ENCODE measurements at places on chromosomes 5 and 9.

DNA sequence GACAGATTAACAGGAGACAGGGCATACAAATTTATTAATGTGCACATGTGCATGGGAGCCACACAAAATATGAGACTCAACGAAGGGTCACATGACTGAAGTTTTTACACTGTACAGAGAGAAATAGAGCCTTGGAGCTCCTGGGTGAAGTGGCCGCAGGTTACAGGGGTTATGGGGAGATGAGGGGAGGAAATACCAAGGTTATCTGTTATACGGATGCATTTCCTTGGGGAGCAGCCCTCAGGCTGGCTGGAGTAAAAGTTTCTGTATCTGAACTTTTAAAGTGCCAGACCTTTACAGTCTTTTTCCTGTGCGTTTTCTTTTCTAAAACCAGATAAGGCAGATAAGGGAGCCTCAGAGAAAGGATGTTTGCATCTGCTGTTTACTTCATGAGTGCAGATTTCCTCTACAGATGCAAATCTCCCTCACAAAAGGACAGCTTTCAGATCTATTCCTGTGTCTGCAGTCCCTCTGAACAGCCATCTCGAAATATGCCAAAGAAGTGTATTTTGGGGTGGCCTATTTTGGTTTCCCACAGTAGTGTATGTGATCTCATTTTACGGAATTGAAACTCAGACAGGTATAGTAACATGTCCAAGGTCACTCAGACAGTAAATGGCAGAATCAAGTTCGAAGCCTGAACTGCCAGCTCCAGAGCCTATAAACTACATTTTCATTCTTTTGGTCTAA is 139.3 kb upstream of the FBXL17 start:
- DNase-seq, result no peak

DNA sequence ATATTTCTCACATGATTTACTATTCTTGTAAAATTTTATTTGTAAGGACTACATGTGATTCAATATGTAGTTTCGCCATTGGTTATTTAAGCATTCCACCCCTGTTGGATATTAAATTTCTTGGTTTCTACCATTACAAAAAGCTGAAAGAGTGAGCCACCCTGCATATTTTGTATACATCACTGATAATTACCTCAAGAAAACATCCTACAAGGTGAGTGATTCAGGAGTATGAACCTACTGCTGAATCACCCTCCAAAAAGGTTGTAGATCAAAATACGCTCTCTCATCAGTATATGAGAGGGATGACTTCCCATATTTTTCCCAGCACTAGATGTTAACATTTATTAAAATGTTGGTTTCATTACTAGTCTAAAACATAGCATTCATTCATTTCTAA is 454.3 kb upstream of the WWC1 start:
- no peak for DNase-seq

DNA sequence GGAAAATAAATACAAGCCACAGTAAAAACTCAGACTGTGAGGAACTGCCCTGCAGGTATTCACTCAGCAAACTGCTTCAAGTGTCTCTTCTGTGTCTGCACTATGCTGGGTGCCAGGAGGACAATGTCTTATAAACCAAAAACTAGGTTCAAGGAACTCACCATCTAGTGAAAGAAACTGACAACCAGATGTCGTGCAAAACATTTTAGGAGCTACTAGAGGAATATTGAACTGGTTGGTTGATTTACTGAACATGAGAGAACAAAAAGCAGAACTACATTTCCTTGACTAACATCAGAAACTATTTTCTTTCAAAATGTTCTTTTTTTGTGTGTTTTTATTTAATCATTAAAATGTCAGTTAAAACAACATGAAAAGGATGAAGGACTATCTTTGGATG is 35.2 kb downstream of the ZNF366 start:
- DNase-seq, result no peak

- no peak for DNase-seq
Observed at GRCh38 chr5:11426442-11426841, 477.8 kb downstream of the CTNND2 start.

- no peak for DNase-seq
Observed at GRCh38 chr5:115720888-115721287, 95.1 kb upstream of the TMED7 start.

DNA sequence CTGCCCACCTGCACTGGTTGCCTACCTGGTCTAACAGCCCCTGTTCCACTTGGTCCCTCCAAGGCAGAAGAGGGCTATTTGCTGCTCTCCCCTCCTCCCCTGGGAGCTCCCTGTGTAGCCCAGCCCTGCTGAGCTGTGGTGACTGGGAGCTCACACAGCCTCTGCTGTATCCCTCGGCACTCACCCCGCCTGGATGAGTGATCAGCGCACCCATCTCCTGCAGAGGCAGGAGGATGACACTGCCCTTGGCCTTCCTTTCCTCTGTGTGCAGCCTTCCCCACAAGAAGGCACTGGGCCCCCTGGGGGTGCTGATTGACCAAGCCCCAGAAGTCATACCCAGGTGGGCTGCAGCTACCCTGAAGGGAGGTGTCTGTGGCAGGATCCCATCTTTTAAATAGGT is 134.2 kb downstream of the ADAMTS2 start:
- no peak for DNase-seq

GRCh38 chr5:116799401-116799800 is 224.8 kb upstream of the SEMA6A start:
- DNase-seq, result no peak

DNA sequence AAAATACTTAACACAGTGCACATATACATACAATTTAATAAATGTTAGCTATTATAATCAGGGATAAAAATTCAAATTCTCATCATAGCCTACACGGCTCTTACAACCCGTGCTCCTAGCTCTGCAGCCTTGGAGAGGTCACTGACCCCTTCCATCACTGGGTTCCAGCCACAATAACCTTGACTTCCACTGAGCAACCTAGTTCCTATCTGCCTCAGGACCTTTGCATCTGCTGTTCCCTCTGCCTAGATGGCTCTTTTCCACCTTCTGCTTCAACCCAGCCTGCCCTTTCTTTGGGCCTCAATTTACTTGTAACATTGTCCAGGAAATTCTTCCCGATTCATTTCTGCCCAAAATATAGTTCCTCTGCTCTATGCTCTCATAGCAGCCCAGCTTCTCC is 8.9 kb upstream of the DELE1 start:
- no peak for DNase-seq

DNA sequence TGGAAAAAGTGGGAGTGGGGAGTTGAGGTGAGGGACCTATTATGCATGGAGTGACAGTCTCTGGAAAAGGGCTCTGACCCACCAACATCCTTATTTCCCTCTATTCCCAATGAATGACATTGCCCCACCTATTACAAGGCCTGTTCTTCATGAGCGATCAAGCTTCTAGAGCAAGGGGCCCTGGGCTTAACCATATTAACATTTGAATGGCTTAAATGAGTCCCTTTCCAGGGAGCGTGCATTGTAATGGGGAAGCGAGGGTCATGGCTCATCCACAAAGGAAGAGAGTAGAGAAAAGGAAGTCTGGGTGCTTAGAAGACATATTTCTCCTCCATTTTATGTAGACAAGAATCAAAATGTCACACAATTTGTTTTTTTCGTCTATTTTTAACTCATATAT is 255.5 kb downstream of the CAAP1 start:
- no peak for DNase-seq

- no peak for DNase-seq
Observed at GRCh38 chr9:127013597-127013996, 99.0 kb downstream of the RALGPS1 start.

- no peak for DNase-seq
Observed at GRCh38 chr5:120053841-120054240, 410.3 kb upstream of the PRR16 start.

DNA sequence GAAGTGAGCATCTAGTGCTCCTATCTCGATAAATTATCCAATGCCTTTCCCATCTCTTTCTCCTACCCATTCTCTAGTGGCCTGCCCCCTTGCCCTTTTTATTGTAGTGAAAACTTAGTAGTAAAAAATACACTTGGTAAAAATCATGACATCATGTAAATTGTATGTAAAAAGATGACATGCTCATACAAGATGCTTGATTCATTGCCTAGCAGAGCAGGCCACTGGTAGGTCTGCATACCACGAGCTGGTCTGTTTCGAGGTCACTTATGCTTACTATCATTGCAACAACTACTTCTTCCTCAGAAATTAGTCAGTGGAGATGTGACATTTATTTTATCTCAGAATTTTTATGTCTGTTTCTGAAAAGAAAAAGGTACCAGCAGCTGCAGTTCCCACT is 177.3 kb downstream of the C9orf152 start:
- DNase-seq, result no peak

- DNase-seq, result no peak
Observed at GRCh38 chr9:22590336-22591033, 143.9 kb downstream of the DMRTA1 start.

DNA sequence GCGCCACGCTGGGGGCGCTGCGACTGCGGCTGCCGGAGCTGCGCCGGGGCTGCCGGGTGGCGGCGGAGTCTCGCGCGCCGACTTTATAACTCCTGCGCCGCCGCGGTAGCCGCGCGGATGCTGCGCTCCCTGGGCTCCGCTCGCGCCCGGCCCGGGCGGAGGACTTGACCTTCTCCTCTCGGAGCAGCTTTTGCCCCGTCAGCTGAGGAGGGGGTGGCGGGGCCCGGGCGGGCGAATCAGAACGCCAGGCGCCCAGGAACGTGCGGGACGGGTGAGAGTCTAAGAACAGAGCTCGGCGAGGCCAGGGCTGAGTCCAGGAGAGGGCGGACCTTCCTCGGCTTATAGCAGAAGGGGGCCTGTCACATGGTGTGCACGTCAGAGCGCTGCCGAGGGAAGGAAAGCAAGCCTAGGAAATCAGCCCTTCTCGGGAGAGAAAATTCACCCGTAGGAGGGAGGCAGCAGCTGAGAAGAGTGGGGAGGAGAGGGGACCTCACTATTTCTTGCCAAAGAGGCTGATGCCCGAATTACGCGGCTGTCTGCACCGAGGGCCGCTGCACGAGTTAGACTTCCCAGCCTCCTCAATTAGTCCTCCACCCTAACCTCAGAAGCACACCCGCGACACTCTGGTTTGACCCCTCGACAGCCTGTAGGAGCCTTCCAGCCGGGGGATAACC is at the start of gene FOXD1:
Gene FOXD1 (minus strand): TSS at position 315 of the 674 bp plus-strand sequence. CDS start 415 bp downstream, outside the sequence.
- no peak for DNase-seq

- DNase-seq, result no peak
Observed at GRCh38 chr5:136418301-136418700, 53.0 kb upstream of the TRPC7 start.

- DNase-seq, result no peak
Observed at GRCh38 chr5:68190619-68191018, 24.9 kb upstream of the PIK3R1 start.

- DNase-seq, result no peak
Observed at GRCh38 chr9:111978616-111979015, 82.0 kb downstream of the UGCG start.

DNA sequence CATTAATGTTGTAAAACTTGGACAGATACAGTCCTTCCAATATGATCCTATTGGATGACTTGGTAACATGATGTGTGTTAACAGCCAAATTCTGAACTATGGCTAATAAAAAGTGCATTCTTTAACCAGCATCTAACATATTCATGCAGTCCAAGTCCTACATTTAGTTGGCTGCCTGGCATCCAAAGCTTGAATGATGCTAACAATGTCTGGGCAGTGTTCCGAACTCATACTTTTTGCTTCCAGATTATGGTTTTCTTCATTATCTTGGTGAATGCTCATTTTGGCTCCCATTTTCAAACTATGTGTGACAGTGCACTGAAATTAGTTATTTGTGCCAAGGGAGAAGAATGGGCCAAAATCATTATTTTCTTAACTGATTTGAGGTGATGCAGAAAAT is 2.8 kb downstream of the FAM174A start:
- no peak for DNase-seq

DNA sequence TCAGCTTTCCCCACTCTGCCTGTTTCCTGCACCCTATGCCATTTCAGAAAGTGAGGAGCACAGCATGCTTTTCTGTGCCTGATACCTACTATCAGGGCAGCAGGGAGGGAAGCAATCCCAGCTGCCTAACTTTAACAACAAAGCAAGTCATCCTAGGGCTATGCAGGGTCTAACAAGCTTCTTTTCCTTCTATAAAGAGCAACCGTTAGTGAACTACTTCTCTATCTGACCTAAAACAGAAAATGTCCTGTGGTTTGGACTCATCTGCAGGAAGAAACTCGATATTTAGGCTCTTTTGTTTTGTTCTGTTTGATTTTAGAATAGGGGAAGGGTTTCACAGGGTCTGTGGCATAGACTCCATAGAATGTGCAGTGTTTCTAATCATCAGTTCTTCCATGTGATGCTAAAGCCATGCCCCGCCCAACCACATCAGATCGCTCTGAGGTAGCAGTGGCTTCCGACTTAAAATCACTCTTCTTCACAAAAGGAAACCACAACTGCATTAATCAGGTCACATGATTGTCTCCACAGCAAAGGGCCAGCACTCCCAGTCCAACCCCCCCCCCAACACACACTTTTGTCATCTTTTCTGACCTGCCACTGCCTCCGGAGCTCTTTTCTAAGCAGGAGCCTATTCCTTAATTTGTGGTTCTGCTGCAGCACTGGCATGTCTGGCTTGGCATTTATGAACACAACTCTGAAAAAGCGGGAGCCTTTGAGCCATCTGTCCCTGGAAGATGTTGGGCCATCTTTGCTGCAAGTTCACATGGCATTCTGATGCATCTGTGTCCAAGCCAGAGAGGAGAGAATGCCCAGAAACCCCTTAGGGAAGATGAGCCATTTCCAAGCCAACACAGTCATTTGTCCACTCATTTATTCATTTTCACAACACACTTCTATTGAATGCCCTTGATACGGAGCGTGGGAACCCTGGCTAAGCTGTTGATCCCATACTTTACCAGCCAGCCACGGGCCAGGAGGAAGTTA is 71.6 kb downstream of the CFAP90 start:
- DNase-seq, result no peak
